ENCODE measurements at places on chromosomes 2 and 18.

GRCh38 chr2:199606193-199606780 lies 148.5 kb upstream of the SATB2 start:
- DNase-seq: no peak

DNA sequence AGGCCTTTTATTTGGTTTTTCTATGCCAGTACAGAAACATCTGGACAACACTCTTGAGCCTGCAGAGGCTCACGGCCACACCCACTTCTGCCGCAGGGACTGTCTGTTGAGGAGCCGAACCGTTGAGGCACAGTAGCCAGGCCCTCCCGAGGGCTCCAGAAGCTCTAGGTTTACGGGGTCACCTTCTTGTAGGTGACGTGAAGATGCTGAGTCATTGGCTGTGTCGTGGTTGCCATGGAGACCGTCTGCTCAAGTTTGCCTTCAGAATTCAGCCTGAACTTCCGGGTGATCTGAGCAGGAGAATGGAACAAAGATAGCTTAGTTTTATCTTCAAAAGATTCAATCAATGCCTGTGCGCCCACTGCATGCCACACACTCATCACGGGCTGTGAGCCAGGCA lies 25.9 kb downstream of the BOK start:
- DNase-seq: no peak

DNA sequence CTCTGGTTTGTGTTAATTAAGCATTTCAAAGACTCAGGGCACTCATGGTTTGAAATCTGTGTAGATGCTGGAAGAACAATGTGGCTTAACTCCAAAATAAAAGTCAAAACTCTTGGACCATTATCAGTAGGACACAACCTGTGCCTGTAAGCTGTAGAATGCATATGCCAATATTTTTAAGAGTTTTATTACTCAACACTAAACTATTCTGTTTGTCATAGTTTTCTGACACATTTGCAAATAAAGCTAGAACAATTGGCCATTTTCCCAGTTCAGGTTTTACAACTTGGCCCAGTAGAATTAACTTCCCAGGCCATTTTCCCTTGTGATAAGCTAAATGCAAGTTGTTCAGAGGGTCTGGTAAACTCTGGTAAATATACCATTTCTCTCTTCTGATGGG lies 713.1 kb downstream of the CBLN2 start:
- DNase-seq: no peak

DNA sequence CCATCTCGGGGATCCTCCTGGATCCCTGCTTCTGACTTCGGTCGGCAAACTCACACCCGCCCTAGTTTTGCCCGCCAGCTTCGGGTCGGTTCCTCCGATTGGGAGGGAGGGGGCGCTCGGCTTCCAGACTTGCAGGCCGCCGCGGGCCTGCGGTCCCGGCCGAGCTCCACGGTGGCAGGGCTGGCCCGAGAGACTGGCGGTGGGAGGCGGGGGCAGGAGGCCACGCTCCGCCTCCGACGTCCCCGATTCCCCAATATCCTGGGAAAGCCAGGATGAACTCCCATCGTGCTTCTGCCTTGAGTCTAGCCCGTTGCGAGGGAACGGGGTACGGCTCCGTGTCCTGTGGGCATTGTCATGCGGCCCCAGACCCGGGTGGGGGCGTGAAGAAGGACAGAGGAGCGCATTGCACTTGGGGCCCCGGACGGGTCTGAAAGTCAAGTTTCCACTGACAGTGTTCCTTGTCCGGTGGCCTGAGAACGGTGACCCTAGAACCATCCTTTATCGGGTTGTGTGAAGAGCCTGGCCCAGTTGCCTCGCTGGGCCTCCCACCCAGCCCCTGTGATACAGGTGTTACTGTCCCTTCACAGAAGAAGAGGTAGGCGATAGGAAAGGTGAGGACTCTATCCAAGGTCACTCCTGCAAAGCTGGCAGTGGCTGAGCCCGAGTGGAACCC lies 2.4 kb upstream of the INHBB start:
- DNase-seq: peak; percentile 17

DNA sequence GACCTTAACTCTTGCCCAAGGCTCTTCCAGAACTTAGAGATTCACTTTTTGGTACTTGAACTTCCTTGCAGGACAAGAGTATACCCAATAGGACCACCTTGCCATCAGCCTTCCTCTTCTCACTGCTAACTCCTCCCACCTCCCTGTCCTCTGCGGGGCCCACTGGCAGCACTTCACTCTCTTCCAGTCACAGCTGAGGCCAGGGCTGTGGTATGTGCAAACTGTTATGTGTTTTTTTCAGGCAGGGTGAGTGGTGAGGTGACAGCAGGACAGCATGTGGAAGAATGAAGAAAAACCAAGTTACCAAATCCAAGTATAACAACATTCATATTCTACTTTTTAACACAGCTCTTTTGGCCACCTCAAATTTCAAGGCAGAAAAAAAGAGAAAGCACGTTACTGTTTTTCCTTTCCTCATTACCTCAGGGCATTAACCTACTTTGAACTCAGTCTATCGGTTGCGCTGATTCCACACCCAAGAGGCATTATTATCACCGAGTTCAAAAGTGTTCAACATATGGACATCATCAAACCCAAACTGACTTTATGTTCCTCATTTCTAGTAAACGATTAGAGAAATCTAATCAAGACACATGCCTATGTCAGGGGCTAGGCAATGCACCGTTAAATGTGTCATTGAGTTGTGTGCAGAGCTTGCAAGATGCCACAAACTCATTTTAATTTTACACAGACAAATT lies 605.2 kb upstream of the SYT4 start:
- no peak for DNase-seq

- no peak for DNase-seq
Measured at GRCh38 chr2:85834466-85834865, 54.3 kb downstream of the ST3GAL5 start.

- no peak for DNase-seq
Measured at GRCh38 chr2:86453836-86454235, 12.7 kb downstream of the KDM3A start.

- DNase-seq: no peak
Measured at GRCh38 chr2:55112229-55113031, 62.2 kb upstream of the RTN4 start.

DNA sequence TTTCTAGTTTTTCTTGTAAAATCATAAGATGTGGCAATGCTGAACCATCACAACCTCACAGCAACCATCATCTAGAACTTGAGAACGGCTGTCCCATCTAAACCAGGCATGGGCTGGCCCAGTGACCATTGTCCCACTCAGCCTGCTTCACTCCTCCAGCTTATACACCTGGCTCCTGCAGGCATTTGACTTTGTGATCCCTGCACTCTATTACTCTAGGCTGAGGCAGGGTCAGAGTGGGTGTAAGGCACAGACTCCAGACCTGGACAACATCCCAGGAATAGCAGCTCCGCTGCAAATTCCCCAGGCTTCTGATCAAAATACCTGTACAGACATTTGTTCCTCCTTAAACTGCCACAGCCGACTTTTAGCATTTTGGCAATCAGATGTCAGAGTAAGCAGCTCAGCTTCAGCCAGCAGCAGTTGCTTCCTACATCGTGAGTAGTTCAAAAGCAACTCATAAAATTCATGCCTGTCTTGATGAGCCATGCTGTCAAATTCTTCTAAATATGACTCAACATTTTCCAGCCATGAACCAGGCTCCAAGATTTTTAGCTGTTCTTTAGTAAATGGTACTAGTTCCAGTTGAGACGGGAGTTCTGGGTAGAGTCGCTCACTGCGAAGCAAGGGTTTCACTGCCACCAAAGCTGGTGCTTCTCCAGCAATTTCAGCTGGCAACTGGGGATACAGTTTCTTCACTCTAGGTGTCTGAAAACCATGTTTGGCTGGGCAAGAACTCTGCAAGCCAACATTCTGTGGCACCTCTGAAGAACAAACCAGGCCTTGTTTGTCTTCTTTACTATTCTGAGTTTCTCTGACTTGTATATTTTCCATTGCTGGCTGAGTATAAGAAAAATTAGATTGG lies 12.8 kb downstream of the EPG5 start:
- no peak for DNase-seq
